ENCODE measurements at places on chromosomes 13 and 19.

GRCh38 chr19:19704836-19705235 is 28.1 kb downstream of the ZNF14 start:
- DNase-seq = no peak

- DNase-seq = no peak
Observed at GRCh38 chr19:19134687-19135158, 3.6 kb downstream of the TMEM161A start.

DNA sequence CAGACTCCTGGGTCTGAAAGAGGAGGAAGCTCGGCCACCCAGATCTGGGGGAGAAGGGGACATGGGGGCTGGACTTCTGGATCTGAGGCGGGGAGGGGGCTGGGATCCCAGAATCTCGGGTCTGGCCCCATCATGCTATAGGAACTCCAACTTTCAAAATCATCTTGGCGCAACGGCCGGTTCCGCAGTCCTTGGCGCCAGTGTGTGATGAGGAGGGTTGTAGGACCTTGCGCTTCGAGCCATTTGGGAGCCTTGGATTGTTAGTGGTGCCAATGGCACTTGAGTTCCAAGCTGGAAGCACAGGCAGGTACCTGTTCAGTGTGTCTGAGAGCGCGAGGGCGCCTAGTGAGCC is 324 bp downstream of the RUVBL2 start:
- DNase-seq = no peak

GRCh38 chr19:2176337-2176994 is 12.7 kb downstream of the DOT1L start:
- no peak for DNase-seq

DNA sequence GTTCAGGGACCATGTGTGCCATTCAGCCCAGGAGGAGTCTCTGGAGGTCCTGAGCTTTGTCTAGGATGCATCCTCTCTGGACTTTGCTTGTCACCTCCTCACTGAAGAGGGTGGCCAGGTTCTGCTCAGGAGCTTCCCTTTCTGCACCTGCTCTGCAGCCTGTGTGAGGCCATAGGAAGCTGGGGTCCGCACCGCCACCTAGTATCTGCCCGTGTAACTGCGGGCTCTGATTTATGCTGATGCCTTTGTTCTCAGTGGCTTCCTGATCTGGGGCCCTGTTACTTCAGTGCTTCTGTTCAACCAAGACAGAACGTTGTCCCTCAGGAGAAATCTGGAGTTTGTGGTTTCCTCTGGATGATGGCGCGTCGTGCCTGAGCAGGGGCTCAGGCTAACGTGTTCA is 15.5 kb downstream of the ZNF610 start:
- DNase-seq = no peak

All from GM18507 (cell line).